Stimulated activated CD4-positive, alpha-beta T cell treated with anti-CD3 and anti-CD28 coated beads, Interleukin-4, amount 100 ng/mL, for 24 hours (primary cell): ENCODE measurements at places on chromosomes 16 and 17.

DNA sequence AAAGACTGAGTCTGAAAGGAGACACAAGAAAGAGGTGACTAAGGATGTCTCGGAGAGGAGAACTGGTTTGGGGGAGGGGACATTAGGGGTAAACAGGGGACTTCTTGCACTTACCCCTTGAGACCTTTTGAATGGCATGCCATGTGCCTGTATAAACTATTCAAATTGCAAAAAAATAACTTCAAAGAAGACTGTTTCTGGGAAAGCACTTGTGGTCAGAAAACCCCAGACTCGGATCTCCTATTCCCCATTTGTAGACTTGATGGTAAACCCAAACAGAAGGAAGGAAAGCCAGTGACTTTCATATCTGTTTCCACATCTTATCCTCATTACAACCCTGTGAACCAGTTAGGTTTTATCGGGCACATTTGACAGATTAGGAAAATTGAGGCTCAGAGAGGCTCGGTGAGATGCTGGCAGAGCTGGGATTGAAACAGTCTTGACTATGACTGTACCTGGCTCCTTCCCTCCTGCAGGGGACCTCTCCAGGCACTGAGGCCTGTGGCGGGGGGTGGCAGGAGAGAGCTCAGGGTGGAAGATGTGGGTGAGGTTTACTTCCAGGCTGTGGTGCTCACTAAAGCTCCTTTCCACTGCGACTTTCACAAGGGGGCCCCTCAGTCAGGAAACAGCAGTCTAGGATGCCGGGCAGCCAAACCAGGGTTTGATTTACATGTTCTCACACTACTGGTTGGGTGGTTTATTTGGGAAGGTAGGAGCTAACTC is 30.5 kb upstream of the PLCG2 start:
- DNase-seq, result no peak

- DNase-seq, result no peak
Observed at GRCh38 chr16:24700549-24701392, 28.7 kb upstream of the TNRC6A start.

GRCh38 chr17:4443476-4443875 is 9.7 kb downstream of the SPNS3 start:
- no peak for DNase-seq

DNA sequence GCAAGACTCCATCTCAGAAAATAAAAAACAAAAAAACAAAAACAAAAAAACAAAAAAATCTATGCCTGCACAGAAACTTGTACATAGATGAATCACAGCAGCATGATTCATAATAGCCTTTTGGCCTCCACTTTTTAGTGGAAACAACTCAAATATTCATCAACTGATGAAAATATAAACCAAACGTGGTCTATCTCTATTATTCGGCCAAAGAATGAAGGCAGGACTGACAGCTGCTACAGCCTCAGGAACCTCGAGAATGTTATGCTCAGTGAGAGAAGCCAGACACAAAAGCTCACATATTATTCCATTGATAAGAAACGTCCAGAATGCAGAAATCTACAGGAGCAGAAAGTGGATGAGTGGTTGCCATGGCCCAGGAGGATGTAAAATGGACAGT is 19.8 kb downstream of the PPL start:
- no peak for DNase-seq

DNA sequence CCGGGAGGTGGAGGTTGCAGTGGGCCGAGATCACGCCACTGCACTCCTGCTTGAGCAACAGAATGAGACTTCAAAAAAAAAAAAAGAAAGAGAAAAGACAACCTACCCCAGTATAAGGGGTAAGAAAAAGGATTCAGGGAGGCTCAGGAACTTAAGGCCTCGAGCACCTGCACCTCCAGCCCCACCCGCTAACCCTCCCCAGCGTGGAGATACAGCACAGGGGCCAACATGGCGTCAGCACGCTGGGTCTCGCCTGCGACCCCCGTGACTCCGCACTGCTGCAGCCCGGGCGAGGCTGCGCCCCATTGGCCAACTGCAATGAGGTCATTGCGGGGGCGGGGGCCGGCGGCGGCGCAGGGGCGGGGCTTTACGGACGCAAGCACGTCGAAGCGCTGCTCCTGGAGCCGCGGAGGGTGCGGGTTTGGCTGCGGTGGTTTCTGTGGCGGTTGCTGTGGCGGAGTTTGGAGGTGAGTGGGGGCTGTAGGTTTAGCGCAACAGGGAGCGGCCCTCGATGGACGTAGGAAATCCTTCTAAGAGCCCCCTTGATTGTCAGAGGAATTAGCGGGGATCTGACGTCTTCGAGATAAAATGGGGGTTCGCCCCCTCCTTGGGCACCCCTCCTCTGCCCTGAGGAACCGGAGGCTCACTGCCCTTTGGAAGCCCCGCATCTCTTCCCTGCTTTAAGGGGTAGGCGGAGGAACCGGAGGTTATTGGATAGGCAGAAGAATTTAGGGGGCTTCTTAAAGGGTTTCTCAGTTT is at the start of gene ATP6V0A1:
ATP6V0A1 (plus strand) TSS at position 382 of the 759 bp plus-strand sequence. CDS start 2,017 bp downstream, outside the sequence.
- peak; percentile 89 for DNase-seq

GRCh38 chr17:75205793-75206163 is 299 bp downstream of the NUP85 start:
- DNase-seq, result no peak

- DNase-seq, result peak; percentile 95
Observed at GRCh38 chr17:29613352-29613837, 9.3 kb downstream of the CORO6 start.

GRCh38 chr17:77400445-77400870 is 259.7 kb downstream of the SEC14L1 start:
- peak; percentile 86 for DNase-seq

- DNase-seq, result no peak
Observed at GRCh38 chr16:19881028-19881427, 3.6 kb downstream of the GPRC5B start.

- DNase-seq, result no peak
Observed at GRCh38 chr16:89606006-89606405, 7.4 kb upstream of the DPEP1 start.
